ENCODE measurements at places on chromosomes 6 and 20. TPM values are rescaled to one million over a fixed set of nuclear protein-coding genes. Genes with fewer than 3 reads are reported as not detected.

TGM3 gene
- not detected for total RNA-seq

BNIP5 gene
- not detected for total RNA-seq

- no peak for DNase-seq
Measured at GRCh38 chr6:25215881-25216280, 63.3 kb upstream of the CARMIL1 start.

DNA sequence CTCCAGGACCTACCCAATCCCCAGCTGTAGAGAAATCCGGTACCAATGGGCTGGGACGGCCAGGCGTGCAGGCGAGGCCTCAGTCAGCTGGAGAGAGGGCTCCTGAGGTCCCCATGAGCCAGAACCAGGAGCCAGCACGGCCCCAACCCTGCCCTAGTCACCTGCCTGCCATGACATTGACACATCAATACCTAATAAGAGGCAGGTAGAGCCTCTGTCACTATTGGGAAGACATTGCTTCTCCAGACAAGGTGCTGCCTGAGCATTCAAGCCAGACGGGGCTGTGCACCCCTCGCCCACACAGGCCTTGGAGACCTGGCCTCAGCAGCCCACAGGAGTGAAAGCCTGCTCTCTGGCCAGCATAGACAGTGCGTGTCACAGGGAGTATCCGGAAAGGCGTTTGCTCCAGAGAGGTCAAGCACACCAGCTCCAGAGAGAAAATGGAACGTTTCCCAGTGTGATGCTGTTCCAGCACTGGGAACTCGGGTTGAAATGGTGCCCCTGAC lies 3.5 kb downstream of the DLL1 start:
- no peak for DNase-seq

DNA sequence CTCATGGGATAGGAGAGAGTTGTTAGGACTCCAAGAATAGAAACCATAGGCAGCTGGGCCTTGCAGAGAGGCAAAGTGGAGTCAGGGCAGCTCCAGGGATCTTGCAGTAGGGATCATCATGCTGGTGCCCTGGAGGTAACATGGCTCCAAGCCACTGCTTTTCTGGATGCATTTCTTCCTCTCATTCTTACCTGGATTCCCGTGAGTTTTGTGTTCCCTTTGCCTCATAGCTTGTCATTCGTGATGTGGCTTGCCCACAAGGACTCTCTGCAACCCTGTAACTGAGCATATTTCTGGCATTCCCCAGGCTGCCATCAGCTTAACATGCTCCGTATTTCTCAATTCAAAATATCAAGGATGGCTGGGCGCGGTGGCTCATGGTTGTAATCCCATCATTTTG lies 5.3 kb downstream of the NHLRC1 start:
- DNase-seq: no peak

DNA sequence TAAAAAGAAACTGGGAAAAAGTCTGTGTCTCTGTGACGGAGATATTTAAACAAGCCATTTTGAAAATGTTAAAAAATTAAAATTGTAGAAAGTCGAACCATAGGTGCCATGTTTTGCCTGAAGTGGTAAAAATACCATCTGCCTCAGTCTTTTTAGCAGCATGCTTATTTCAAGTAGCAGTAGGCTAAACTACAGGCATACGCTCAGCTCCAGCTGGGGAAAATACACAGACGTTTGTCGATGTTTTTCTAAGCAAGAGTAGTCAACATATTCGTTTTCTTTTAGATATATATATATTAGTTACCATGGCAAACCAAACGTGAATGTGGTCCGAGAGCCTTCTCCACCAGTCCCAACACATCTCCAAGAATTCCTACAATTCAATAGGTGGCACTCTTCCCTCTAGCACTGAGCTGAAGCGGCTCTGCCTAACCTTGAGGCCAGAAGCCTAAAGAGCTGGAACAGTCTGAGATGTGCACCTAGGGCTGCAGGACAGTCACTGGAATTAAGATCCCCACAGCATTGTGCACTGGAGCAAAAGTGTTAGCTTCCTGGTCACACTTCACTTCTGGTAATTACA lies 70.2 kb upstream of the BEND3 start:
- DNase-seq: peak; percentile 63
